ENCODE measurements at places on chromosomes 2 and 18. TPM values are rescaled to one million over a fixed set of nuclear protein-coding genes. Genes with fewer than 3 reads are reported as not detected.

GRCh38 chr2:66803726-66804125 is 368.8 kb downstream of the MEIS1 start:
- no peak for DNase-seq

DNA sequence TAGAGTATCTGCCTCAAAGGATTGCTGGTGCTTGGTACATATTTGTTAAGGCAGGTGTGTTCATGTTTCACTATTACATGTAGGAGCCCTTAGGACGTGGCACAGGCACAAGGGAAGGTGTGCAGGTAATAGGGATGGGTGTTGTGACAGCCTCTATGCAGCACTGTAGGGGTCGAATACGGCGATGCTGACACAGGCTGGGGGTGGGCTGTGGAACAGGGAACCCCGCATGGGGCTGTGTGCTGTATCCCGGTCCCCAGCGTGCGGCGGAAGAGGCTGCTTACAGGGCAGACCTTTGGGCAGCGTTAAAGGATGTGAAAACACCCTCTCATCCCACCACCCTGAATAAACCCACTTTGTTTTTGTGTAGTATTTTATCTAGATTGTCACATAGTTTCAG is 21.5 kb downstream of the B3GNT2 start:
- DNase-seq: no peak

- DNase-seq: no peak
Measured at GRCh38 chr2:181235683-181236459, 221.3 kb upstream of the ITGA4 start.

- no peak for DNase-seq
Measured at GRCh38 chr18:78781601-78781960, 198.0 kb upstream of the SALL3 start.

The CHST9 gene
- not detected for total RNA-seq
